Hypothalamus (tissue), 51 donors: ENCODE measurements at places on chromosomes 12 and 14.

GRCh38 chr14:55689981-55690871, 110.2 kb downstream of the KTN1 start:
- DNase-seq, result no peak

DNA sequence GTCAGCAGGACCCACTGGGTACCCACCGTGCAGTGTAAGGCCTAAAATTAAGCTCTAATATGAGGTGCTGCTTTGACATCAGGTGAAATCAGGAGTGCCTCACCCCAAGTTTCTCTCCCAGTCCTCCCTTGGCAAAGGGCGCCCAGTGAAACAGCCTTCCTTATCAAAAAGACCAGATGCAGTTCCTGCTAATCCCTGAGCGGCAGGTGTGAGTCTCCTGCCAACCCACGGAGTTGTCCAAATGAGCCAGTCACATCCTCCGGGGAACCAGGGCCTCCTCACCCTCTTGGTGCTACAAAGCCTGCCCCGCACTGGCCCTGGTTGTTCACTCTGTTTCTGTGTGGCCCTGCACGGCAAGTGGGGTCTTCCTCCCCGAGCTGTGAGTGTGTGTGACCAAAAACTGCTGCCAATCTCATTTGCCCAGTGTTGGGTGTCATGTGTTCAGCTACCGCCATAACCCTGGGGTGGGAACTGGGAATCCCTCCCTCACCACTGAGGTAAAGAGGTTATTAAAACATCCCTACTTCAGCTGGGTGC, 20.2 kb upstream of the P2RX4 start:
- DNase-seq, result no peak

DNA sequence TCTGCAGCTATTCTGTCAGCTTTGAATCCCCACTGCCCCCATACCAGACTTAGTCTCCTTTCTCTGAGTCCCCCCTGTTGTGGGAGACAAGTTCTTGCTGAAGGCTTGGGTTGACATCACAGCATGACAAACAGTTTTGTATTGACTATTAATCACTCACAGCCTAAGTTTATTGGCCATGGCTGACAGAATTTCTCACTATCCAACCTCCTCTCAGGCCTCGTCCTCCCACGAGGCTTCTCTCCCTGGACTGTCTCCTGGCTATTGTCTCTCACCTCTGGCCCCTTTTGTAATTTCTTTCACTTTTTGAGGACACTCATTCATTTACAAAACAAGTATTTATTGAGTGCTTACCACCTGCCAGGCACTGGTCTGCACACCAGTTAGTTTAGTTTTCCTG, 35.2 kb upstream of the DCD start:
- no peak for DNase-seq

DNA sequence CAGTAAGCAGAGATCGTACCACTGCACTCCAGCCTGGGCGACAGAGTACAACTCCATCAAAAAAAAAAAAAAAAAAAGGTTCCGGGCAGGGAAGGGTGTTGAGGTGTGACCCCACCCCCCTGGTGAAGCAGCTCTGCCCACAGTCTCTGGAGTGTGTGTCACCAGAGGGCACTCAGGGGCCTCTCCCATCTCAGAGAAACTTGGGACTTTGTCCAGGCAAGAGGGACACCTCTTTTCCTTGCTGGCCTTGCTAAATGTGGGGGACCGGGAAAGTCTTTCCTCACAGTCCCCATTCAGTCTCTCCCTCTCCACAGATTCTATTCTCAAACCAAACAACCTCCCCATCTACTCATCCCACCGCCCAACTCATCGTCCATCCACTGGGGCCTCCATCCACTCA, 43.6 kb downstream of the RFLNA start:
- DNase-seq, result no peak

- DNase-seq, result no peak
Measured at GRCh38 chr14:104019806-104020205, 65.7 kb upstream of the ASPG start.
